ENCODE measurements at places on chromosomes 16 and 17.

DNA sequence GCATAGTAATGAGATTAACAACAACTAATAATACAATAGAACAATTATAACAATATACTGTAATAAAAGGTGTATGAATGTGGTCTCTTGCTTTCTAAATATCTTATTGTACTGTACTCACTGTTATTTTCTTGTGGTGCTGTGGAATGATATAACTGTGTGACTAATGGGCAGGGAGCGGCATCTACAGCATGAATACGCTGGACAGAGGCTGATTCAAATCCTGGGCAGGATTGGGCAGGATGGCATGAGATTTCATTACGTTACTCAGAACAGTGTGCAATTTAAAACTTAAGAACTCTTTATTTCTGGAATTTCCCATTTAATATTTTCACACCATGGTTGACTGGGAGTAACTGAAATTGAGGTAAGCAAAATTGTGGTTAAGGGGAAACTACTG lies 1239.8 kb upstream of the GOT2 start:
- no peak for DNase-seq

GRCh38 chr16:31362476-31363405 lies 7.8 kb downstream of the ITGAX start:
- no peak for DNase-seq

- DNase-seq, result no peak
Observed at GRCh38 chr16:87310610-87311009, 6.6 kb downstream of the C16orf95 start.

DNA sequence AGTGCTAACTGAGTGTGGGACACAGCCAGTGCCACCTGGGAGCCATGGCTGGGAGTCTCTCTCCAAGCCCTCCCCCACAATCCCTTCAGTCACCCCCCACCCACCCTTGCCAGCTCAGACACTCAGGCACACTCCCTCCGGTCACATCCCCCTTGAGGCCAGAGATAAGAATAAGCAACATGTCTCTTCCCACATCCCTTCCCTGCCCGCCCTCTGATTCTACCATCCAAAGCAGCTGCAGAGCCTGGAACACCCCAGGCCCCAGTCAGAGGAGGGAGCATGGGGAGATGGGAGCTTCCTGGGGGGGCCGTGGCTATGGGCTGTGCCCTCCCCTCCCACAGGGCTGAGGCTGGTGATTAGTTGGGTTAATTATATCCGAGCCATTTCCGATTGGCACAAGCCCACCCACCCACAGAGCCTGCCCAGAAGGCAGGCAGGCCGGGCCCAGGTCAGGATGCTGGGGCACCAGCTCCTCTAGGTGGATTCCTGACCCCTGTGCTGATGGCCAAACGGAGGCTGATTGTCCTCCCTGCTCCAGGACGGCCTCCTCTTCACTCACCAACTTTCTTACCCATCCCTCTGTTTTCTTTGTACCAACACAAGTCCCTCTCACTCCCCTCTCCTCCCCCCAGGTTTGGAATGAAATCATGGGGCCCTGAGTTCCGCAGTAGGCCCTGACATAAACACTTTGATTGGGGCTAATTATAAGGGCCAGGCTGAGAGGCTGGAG lies 28.6 kb upstream of the MEIOC start:
- DNase-seq, result no peak

Data from stimulated activated CD8-positive, alpha-beta memory T cell treated with anti-CD3 and anti-CD28 coated beads, Interleukin-4, amount 100 ng/mL, for 1 hour (primary cell).